Activated naive CD8-positive, alpha-beta T cell treated with anti-CD3 and anti-CD28 coated beads, Interleukin-2, amount 50 U/mL, for 24 hours (primary cell): ENCODE measurements at places on chromosomes 4 and X.

GRCh38 chr4:52982255-52982945 is 120.3 kb downstream of the RASL11B start:
- DNase-seq = no peak
- H3K4me3 ChIP-seq = no peak overlapping the region
- no peaks in the 10 kb centered on the region for H3K4me1 ChIP-seq
- H3K36me3 ChIP-seq = no peaks in the 10 kb centered on the region
- H3K27me3 ChIP-seq = no peaks in the 10 kb centered on the region
- no peak overlapping the region for H3K27ac ChIP-seq

DNA sequence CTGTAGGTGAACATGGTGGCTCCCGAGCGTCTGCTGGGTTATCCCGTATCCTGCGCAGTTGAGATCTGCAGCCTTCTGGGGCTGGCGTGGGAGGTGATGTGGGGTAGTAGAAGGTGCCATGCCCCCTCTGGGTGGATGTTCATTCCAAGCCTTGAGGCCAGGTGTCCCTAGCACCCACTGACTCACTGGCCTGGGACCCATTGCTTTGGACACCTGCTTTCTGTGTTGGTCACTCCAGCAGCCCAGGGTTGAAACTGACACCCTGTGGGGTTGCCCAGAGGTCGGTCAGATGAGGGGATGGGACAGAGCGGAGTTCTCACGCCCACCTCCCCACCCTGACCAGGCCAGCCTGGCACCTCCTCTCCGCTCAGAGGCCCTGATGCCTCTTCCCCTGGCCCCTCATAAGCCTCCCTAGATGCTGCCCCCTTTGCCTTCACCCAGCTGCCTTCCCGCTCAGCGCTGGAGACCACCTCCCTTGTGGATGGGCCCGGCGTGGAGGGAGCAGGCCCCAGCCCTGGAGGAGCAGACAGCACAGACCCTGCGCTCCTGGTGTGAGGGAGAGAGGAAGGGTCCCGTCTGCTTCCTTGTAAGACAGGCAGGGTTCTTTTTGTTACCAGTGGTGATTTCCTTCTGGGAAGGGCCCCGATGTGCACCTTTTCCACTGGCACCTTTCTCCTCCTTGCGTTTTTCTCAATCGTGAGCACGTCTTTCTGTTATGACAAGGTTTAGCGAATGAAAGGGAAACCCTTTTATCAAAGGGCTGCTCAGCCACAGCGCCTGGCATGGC is 2.0 kb downstream of the DOK7 start:
- H3K27ac ChIP-seq = no peak overlapping the region
- H3K4me1 ChIP-seq = no peaks in the 10 kb centered on the region
- no peaks in the 10 kb centered on the region for H3K36me3 ChIP-seq
- no peak overlapping the region for H3K4me3 ChIP-seq
- H3K27me3 ChIP-seq = peaks cover 18% of the 10 kb centered on the region
- no peak for DNase-seq

- no peak for DNase-seq
- no peaks in the 10 kb centered on the region for H3K36me3 ChIP-seq
- H3K27ac ChIP-seq = no peak overlapping the region
- H3K27me3 ChIP-seq = no peaks in the 10 kb centered on the region
- no peak overlapping the region for H3K4me3 ChIP-seq
These were observed 954.6 kb upstream of the LCORL start for GRCh38 chr4:18975916-18976808.

DNA sequence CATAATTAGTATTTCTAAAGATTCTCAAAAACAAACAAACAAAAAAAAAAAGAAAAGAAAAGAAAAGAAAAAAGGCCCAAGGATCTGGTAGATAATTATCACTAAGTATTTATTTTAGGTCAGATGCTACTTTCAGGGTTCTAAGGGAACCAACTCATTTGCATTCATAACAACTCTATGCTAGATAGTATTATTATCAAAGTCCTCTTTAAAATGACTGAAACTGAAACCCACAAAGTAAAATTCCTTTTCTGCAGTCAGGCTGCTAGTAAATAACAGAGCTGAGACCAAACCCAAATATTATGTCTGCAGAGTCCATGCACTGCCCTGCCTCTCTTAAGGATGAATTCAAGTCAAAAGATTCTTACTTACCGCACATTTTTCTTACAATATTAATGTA is 38.3 kb upstream of the MAPK10 start:
- no peak overlapping the region for H3K4me3 ChIP-seq
- H3K36me3 ChIP-seq = no peaks in the 10 kb centered on the region
- DNase-seq = no peak

DNA sequence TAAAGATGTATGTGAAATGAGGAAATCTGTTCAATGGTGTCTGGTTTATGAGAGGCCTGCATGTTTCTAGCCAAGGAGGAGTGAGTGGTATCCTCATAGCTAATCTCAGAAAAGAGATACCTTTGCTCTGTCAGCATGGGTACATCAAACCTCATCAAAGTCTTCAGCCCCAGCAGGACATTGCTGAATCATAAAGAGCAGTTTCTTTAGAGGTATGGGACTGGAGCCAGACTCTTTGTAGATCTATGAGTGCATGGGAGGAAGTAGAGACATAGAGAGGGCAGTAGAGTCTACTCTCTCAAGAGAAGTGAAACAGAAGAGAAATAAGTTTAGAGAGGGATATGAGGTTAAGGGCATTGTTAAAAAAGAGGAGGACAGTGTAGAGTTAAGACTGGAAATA is 1950.9 kb downstream of the ARAP2 start:
- H3K4me3 ChIP-seq = no peak overlapping the region
- H3K4me1 ChIP-seq = no peaks in the 10 kb centered on the region
- no peak overlapping the region for H3K27ac ChIP-seq
- no peak for DNase-seq
- no peaks in the 10 kb centered on the region for H3K27me3 ChIP-seq

DNA sequence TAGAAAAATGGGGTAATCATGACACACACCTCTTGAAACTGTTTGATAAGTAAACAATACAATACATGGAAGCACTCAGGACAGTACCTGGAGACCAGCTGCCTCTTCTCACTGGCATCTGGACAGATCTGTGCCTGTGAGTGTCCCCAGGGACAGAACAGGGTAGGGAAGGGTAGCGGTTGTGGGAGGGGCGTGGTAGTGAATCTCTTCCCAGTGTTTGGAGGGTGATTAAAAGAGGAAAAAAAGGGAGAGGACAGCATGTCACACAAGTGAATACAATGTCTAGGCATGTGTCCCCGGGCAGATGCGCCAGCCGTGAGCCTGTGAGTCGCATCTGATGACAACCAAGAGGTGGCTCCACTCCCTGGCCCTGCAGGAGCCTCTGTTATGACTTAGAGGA is 138.8 kb upstream of the MSX1 start:
- no peaks in the 10 kb centered on the region for H3K27me3 ChIP-seq
- no peaks in the 10 kb centered on the region for H3K4me1 ChIP-seq
- H3K4me3 ChIP-seq = no peak overlapping the region
- peaks cover 8% of the 10 kb centered on the region for H3K36me3 ChIP-seq
